ENCODE measurements at places on chromosomes 4 and X.

GRCh38 chr4:41532336-41532735 lies 5.6 kb upstream of the LIMCH1 start:
- DNase-seq, result no peak

GRCh38 chr4:94641702-94642560 lies 115.8 kb upstream of the BMPR1B start:
- no peak for DNase-seq

DNA sequence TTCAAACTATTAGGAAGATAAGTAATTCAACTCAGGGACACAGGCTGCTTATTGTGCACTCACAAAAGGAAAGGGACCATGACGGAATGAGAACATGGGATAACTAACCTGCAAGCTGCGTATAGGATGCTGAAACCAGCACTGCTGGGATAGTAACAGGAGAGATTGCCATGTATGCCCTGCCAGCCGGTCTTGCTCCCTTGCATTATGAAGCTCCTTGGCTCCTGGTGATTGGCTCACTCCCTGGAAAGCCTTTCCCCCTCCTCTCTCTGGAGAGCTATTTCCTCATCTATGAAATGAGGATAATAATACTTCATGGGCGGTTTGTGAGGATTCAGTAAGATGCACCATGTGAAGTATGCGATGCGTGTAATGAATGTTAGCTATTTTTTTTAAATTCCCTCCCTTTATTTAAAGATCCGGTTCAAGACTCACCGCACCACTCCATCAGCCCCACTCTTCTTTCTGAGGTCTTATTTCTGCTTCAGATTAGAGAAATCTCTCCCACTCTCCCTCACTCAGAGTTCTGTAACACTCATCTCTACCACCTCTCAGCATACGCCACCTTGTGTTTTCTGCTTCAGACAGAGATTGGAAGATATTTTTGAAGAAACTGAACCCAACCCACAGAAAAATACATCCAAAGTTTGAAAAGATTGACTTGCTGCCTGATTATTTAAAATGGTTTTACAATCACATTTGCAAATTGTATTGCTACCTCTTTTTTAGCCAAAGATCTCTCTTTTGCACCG lies 18.4 kb downstream of the MSMO1 start:
- no peak for DNase-seq

DNA sequence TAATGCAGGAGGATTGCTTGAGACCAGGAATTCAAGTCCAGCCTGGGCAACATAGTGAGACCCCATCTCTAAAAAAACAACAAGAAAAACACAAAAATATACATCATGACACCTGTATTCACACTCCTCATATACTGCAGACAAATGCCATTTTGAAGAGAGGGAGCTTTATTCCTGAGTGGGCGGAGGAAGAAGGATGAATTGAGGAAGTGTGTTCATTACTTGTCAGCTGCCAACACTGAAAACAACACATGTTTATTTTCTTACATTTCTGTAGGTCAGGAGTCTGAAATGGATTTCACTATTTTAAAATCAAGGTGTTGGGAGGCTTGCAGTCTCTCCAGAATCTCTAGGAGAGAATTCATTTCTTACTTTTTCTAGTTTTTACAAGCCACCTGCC lies 47.2 kb upstream of the CD99 start:
- DNase-seq, result peak; percentile 28

DNA sequence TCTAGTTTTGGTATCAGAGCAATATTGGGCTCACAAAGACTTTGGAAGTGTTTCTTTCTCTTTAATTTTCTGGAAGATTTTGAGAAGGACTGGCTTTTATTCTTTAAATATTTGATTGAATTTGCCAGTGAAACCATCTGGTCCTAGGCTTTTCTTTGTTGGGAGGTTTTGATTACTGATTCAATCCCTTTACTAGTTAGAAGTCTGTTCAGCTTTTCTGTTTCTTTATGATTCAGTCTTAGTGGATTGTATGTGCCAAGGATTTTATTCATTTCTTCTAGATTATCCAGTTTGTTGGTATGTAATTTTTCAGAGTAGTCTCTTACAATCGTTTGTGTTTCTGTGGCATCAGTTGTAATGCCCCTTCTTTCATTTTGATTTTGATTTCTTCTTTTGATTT lies 28.6 kb downstream of the GLRB start:
- no peak for DNase-seq
